Activated effector memory CD4-positive, alpha-beta T cell treated with anti-CD3 and anti-CD28 coated beads, Interleukin-2, amount 50 U/mL, for 16 hours (primary cell): ENCODE measurements at places on chromosomes 12 and 14.

DNA sequence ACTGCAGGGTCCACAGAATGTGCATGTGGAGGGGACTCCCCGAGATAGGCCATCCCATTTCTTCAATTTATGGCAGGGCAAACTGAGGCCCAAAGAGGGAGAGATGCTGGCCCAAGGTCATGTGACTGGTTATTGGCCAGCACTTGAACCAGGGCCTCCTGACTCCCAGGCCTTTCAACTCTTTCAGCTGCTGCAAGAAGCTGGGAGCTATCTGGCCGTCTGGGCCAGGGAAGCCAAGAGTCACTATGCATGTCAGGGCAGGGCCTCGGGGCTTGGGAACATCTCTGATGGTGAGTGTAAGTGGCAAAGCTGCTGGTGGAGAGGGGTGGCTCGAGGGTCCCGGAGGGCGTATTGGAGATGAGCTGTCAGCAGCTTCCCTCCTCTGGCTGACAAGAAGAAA, 9.5 kb upstream of the LTBP2 start:
- no peak for DNase-seq

DNA sequence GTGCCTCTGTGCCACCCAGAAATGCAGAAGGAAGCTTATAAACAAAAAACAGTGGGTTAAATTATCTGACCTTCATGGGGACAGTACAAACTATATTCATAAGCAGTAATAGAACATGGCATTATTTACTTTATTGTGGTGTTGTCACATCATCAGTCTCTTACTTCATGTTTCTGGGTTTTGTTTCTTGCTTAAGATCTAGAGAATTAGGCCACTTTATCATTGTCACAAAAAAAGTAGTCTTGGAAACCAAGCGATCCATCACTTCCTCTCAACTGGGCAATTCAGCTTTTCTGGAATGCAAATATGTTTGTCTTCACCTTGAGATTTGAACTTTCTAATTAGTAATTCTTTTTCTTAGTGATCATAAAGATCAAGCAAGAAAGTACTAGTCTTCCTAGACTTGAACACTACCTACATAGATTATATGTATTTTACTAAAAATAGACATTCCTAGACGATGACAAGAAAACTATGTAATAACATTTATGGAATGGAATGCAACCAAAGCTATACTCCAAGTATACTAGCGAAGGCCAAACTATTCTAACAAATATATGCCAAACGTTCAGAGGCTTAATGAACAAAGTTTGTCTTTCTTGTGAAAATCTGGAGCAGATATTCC, 363.4 kb downstream of the DAD1 start:
- no peak for DNase-seq

DNA sequence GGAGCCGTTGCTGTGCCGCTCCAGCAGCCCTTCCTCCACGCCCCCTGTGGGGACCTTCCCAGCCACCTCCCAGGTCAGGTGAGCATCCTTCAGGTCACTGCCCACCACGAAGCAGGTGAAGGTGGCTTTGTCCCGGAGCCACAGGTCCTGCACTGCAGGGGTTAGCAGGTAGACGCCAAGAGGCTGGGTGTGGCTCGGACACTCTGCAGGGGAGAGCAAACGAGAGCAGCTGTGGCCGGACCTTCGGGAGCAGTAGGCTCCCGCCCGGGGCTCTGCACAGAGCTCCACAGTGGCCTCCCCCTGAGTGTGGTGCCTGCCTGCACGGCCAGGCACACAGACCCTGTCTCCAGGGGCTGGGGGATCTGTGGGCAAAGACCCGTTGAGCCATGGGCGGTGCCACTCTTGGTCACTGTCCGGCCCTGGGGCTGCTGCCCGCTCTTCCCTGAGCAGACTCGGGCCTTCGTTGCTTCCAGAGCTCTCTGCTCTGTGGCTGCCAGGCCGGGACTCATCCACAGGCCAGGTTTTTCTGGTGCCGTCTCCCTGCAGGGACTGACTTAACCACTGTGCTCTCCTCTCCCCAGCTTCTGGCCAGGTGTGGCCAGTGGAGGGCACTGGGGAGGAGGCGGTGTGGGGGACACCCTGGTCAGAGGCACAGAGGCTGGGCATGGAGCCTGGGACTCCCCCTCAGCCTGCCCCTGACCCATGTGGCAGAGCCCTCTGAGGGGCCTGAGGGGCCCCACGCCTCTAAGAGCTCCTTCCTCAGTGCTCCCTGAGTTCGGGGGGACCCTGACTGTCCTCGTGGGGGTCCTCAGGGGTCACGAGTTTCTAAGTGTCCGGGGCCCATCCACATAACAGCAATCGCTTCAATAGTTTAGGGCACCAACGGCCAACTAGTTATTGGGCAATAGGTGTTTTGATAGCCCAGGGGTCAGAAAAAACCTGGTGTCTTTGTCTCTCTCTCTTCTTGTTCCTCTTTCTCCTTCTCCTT, 314.9 kb downstream of the TMEM121 start:
- DNase-seq = peak; percentile 59

DNA sequence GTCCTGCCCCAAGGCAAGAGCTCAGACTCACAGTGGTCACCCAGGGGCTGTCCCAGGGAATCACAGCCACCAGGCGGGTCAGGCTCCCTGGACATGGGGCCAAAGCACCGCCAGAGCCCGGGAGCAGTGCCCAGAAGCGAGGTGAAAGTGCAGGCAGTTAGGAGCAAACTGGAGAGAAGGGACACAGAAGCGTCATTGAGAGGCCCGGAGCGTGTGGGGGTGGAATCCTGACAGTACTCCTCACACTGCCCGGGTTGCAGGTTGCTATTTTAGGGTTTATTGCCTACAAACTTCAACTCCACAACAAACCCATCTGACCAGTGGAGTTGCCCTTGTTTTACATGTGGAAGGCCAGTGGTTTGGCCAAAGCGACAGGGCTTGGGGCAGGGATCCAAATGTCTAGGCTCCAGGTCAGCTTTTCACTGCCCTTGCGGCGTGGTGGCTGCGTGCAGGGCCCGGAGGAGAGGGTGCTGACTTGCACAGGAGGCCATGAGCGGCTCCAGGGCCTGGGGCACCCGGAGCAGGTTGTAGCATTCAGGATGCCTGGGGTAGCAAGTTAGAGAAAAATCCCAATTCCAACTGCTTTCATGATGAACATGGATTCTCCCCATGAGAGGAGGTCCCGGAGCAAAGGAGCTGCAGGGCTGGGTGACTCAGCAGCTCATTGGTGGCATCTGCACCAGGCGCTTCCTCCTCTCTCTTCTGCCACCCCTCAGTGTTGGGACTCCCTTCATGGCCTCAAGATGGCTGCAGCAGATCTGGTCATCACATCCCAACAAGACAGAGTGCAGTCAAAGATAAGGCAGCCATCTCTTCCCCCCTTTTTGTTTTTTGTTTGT, 112.3 kb upstream of the NCOR2 start:
- no peak for DNase-seq

DNA sequence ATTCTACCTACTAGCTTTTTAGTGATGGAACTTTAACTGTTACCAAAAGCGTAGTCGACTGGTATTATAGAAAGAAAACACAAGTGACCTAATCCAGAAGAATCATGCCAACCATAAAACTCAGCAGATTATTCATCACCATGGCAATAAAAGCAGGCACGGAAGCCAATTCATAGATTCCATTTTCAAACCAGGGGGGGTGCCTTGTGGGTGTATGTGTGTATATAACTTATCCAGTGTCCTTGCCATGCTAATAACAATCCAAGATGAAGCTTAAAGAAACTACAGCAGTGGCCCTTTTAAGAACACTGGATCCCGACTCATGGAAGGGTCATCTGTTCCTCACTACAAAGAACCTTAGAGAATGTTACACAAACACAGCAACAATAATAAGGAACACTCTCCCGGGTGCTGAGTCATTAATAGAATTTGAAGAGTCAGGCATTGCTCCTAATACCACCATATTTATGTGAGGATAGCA, 61.0 kb downstream of the EPS8 start:
- no peak for DNase-seq

DNA sequence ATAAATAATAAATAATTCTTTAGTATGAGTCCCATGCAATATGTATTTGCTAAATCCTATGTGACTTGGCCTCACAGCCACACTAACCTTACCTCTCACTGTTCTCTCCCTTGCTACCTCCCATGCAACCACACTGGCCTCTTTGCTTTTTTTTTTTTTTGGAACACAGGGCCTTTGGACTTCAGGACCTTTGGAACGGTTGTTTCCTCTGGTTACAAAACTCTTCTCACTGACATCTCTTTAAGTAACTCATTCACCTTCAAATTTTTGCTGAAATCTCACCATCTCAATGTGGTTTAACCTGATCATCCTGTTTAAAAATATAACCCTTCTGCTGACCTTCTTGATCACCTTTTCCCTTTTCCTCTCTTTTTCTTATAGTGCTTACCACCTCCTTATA, 194.0 kb downstream of the SSPN start:
- DNase-seq = no peak

DNA sequence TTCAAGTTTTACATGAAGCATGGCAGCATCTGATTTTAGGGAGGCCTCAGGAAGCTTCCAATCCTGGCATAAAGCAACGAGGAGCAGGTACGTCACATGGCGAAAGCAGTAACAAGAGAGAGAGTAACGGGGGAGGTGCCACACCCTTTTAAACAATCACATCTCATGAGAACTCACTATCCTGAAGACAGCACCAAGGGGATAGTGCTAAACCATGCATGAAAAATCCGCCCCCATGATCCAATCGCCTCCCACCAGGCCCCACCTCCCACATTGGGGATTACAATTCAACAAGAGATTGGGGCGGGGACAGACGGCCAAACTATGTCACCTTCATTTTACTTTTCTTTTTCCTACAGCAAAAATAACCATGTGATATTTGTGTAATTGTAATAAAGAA, 7.2 kb upstream of the MAP3K9 start:
- DNase-seq = no peak

GRCh38 chr14:104991896-104992230, 6.3 kb downstream of the CLBA1 start:
- DNase-seq = no peak

DNA sequence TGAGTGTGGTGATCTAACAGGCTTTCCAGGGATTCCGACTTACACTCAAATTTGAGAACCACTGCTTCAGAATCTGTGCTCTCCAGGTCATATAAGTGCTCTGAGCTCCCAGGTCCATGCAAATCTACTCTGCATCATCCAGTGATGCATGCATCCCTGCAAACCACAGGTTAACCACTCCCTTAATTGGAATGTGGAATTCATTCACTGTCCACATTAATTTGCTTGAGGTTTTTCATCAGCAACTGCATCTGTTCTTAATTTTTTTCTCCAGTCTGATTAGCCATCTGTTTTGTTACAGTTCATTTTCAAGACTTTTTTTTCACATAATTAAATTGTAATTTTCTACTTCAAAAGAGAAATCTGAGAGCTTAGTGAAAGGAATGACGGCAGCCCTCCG, 43.4 kb upstream of the RIN3 start:
- DNase-seq = no peak

DNA sequence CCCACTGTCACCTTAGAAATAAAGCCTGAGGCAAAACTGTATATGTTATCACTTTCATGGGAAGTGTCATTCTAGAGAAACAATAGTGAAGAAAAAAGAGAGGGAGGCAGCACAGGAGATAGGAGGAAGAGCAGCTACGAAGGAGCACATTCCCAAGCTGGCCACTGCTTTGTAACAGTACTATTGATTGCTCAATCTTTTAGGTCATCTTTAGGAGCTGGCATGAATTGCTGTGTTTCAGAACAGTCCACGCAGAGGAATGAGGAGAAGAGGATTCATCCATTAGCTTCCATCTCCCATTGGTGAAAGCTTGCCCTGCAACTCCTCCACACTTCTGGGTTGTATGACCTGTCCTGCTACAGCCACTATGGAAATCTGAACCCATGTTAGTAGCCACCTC, 372.5 kb upstream of the DDHD1 start:
- no peak for DNase-seq

DNA sequence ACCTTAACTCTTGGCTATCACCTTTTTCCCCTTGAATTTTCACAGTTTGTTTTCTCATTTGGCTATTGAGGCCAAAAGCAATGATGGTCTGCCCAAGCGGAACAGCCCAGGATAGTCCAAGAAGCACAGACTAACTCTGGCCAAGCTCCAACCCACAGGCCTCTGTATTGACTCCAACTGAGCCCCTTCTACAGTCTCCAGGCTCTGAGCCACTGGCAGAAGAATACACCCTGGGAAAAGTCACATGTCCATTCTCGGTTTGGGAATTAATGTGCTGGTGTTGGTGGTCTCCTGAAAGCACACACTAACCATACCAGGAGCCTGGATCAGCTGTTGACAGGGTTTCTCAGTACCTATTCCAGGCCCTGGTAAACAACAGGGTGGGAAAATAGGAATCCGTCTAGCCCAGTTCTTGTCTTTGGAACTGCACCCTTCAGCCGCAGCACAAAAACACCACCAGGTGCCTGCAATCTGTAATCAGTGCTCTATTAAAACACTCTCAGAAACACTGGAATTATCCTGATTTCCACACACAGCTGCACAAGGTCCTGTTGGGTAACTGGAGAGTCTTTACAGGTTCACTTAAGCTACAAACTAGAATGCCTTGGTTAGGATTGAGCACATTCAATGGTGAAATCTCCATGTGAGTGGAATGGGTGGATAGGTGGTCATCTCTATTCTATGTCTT, 63.6 kb downstream of the STXBP6 start:
- DNase-seq = no peak

DNA sequence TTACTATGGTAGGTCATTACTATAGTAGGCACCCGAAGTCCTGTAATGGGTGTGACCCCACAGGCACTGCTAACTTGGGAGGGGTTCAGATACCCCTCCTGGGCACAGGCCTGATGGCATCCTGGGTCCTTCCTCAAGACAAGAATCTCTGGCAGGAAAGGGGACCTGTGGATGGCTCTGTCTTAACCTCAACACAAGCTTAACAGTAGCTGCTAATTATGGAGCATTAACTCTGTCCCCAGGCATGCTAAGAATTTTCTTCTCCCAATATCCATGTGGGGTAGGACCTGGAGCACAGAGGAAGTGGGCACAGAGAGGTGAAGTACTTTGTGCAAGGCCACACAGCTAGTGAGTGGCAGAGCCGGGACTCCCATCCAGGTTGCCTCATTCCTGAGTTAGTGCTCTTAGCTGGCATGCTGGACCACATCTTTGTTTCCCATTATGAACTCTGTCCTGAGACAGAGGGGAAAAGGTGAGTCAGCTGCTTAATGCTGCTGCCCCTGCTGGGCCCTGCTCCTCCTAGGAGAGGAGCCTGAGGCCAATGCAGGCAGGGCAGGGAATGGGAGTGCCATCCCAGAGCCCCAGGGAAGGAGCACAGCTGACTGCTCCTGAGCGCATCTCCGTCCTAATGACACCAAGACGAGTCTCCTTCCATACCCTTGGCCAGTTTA, 32.1 kb downstream of the GALNT16 start:
- DNase-seq = no peak

- DNase-seq = peak; percentile 83
Observed at GRCh38 chr12:103928682-103929045, 1.5 kb upstream of the HSP90B1 start.

DNA sequence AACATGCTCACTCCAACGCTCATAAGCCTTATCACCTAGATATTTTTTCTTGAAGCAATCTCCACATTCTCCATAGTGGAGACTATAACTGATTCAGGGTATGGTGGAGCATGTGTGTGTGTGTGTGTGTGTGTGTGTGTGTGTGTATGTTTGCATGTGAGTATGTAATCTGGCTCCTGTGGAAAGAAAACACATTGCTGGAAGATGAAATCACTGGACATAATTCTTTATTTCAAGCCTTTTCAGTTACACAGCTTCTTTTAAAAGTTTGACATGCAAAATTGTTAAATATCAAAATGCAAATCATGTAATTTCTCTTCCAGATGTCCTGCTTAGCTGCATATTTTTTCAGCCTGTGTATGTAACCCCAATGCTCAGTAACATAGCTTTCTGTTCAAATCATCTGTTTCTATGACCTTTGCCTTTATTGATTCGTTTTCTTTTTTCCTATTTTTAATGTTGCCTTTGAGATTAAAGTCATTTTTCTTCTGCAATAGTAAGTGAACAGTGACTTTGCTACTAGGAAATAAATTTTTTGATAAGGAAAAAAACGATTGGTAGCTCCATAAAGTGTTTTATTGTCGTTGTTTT, 80.5 kb upstream of the BTG1 start:
- DNase-seq = no peak
